ENCODE measurements at places on chromosomes 11 and 22.

- DNase-seq = no peak
Observed at GRCh38 chr22:48943567-48944432, 883.9 kb downstream of the BRD1 start.

- DNase-seq = no peak
Observed at GRCh38 chr11:27263986-27264385, 99.0 kb downstream of the CCDC34 start.

- no peak for DNase-seq
Observed at GRCh38 chr11:61092280-61092766, 10.0 kb upstream of the CD5 start.

DNA sequence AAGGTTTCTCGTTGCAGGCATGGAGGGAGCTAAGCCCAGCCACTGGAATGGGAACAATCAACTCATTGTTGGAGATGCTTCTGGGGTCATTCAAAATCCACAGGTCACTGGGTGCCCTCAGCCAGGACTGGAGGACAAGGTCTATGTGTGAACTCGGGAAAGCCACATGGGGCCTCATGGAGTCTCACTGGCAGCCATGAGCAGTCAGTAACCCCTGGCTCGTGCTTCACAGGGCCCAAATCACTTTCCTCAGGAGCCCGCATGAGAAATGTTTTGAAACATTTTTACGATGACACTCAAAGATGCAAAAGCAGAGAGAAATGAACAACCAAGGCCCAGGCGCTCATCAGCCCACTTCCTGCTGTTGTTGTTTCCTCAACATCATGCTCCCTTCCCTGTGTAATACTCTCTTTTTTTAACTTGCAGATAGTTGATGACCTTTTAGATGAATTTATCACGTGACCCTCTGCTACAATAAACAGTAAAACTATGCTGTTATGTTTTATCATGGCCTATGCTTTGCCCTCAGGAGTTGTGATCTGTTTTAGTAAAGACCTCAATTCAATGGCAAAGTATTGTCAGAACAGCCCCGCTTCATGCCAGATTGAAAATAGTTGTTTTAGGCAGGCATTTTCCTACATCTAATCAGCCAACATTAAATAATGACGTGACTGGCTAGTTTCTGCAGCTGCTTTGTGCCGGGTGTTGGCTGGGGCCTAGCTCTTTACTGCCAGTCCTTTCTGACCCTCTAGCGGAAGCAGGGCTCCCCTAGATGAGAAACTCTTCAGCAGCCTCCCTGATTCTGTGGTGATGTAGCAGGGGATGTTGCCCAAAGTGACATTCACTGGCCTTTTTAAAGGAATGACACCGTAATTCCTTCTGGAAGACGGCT is 39.7 kb downstream of the ADAMTS15 start:
- DNase-seq = no peak

DNA sequence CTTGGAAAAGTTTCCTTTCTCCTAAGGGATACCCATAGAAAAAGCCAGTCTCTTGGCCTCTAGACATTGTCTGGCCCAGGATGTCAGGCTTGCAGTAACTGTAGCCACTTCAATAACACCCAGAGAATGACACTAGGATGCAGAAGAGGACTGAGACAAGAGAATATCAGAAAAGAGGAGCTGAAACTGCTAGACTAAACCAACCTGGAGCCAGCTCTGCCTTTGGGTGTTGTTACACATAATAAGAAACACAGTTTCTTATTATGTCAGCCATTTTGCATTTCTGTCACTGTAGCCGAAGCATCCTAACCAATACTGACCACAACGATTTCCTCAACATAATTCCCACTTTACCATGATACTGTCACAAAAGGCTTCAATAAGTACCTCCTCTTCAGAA is 72.2 kb upstream of the RCN1 start:
- DNase-seq = no peak

- no peak for DNase-seq
Observed at GRCh38 chr11:108207683-108208060, 14.8 kb downstream of the NPAT start.

DNA sequence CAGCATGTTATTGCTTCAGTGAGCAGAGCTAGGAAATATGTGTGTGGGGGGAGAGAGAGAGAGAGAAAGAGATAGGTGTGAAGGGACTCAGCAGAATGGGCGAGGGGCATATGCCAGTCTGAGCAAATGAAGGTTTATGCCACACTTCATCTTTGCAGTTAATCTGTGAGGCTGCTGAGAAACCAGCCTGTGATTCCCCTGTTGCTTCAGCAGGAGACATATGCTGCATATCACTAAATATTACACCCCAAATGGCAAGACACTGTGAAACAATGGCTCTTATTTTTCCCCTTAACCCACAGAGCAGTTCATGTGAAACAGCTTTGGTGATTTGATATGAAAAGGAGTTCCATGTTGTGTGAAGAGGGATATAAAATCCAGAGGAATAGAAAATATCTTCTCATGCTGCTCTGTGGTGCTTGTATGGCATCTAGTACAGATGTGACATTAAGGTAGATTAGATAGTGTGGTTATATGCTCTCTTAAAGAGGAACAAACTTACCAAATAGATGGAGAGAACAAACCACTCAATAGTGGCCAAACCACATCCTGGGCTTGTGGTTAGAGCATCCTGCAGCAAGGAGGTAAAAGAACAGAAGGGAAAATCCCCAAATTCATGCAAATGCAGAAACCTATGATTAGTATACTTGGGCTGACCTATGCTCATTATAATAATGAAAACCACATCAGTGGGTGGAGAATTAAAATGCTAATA is 864.2 kb downstream of the FAM181B start:
- DNase-seq = no peak

DNA sequence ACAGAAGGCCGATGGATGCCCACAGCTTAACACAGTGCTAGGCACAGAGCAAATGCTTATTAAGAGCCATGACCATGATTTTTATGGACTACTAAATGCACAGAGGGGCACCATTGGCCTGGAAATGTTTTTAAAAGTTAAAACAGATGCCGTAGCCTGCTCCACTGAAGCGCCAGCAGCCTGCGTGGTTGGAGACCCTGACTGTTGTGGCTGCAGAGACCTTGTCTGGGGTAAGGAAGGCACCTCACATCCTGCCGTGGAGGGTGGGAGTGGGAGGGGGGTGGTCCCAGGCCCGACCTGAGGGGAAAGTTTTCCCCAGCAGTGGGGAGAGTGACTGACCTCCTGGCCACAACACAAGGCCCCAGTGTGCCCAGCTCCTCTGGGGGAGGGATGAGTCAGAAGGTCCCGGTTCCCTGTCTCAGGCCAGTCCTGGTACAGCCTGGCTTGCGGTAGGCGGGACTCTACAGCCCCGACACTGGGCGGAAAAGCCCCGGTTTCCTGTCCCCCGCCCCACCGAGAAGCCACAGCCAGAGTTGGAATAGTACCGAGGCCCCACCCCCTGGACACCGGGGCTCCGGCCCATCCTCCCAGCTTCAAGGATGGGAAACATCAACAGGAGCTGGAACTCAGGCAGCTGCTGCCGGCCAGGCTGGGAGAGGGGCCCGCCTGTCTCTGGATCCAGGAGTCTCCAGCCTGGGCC is 7.0 kb downstream of the CHST1 start:
- peak; percentile 58 for DNase-seq

GRCh38 chr11:1531449-1532013 is 40.5 kb downstream of the DUSP8 start:
- no peak for DNase-seq

- DNase-seq = no peak
Observed at GRCh38 chr22:36010882-36011281, 17.7 kb downstream of the RBFOX2 start.

GRCh38 chr11:44427432-44427831 is 117.5 kb upstream of the ALX4 start:
- no peak for DNase-seq

GRCh38 chr11:79461666-79462645 is 21.1 kb upstream of the TENM4 start:
- no peak for DNase-seq

- DNase-seq = no peak
Observed at GRCh38 chr11:16242806-16243205, 113.5 kb downstream of the SOX6 start.

DNA sequence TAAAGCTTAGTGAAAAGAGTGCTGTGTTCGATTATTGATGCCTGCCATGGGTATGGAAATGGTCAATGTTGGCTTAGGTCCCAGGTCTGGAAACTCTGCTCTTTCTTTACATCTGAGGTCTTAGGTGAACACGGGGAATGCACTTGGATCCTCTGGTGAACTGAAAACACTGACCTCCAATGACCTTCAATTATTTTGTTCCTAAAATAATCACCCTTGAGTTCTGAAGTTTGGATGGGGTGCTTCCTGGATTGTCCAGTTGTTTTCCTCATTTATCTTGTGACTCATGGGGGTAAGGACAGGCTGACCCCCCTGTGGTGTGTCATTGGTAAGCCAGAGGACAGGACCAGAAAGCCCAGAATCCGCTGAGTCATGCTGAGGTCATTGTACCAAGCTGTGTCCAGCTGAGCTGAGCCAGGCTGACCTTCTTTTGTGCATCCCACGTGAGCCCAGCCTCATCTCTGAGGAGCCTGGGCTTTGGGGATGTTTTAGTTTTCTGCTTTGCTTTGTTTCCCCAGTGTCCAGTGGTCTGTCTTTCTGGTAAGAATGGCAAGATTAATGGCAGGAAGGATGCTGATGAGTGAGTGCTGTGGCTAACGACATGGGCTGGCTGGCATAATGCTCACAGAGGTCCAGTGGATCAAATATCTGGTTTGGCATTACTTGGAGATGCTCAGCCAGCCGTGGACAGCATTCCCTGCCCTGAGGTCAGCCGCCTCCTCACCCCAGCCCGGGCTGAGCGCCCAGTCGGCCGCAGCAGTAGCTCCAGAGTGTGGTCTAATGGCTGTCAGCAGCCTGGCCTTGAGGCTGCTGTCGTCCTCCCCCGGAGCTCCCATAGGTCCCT is 35.6 kb downstream of the AMPD3 start:
- no peak for DNase-seq

GRCh38 chr11:26904132-26904531 is 89.8 kb upstream of the FIBIN start:
- no peak for DNase-seq

GRCh38 chr11:89067264-89067663 is 1.5 kb upstream of the GRM5 start:
- DNase-seq = no peak

GRCh38 chr11:105000167-105000566 is 22.8 kb downstream of the CASP5 start:
- no peak for DNase-seq

GRCh38 chr11:130325691-130326090 is 11.0 kb upstream of the ZBTB44 start:
- no peak for DNase-seq

Data from forelimb muscle (tissue), 1 donor.